Right ventricle myocardium inferior (tissue), 1 donor: ENCODE measurements at places on chromosomes 2 and 18.
A peak's percentile ranks its signal among the peaks of the same experiment; 100 is the strongest.

- peak; percentile 84 for DNase-seq
Observed at GRCh38 chr18:26091047-26091630, 726 bp upstream of the SS18 start.

DNA sequence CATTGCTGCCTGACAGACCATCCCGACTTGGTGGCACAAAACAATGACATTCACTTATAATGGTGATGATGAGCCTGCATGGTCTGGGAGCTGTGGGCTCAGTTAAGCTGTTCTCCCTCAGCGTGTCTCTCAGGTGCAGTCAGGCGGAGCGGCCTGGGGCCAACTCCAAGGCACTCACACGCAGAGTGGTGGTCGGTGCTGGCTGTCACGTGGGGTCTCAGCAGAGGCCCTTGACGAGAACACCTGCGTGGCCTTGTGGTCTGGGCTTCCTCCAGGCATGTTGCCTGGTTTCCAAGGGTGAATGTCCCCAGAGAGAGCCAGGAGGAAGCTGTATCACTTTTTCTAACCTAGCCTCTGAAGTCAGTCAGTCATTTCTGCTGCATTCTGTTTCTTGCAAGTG lies 29.8 kb downstream of the ARMC9 start:
- DNase-seq = no peak

DNA sequence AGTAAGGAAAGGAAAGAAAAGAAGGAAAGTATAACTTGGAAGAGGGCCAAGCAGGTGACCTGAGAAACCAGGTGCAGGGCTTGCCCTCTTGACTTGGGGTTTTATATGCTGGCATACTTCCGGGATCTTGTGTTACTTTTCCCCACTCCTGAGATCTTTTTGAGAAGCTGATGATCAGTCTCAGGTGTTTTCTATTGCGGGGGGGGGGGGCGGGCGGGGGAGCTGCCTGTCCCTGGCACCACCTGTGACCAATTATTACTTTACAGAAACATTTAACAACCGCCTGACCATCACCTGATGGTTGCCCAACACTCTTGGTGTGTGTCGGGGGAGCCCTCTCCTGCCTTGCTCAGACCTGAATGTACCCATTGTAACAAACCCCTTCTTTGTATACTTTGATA lies 6.9 kb upstream of the CASP10 start:
- no peak for DNase-seq

GRCh38 chr2:26917135-26917836 lies 53.2 kb upstream of the MAPRE3 start:
- no peak for DNase-seq

DNA sequence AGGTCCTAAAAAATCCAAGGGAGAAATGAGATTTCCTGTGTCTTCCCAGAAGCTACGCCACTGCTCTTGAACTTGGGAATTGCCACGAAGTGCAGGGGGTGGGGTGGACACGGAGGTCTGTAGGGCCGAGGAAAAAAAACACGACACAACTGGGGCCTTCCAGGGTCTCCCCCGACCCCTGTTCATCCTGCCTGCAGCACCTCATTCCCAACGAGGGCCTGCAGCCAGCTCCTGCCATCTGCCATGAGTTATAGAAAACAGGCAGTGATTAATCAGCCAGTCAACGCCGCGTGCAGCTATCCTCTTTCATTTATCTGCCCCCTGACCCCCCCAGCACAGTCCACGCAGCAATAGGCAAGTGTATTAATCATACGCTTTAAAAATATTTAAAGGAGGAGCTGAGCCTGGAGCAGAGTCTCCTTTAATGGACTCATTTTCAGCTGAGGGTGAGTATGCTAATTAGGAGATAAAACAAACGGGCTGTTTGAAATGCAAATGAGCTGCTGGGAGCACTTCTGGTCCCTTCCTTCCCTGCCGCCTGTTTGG lies 209.9 kb downstream of the TFCP2L1 start:
- no peak for DNase-seq

GRCh38 chr2:18560797-18561085 lies 288 bp upstream of the RDH14 start:
- no peak for DNase-seq

GRCh38 chr2:229712136-229712535 lies 2.2 kb downstream of the DNER start:
- DNase-seq = no peak

DNA sequence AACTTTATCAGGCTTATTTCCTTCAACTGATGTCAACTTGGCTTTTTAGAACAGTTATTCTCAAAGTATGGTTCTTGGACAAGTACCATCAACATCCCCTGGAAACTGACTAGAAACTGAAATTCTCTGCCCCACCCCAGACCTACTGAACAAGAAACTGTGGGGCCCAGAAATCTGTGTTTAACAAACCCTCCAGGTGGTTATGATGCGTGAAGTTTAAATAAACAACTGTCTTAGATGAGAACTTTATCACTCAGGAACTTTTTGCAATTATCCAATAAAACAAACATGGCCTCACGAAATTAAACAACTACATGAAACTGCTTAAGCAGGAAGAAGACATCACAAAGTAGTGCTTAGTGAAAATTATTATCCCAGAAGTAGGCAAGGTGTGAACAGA lies 4.4 kb downstream of the HIBCH start:
- no peak for DNase-seq

- no peak for DNase-seq
Observed at GRCh38 chr18:47821314-47821713, 109.1 kb downstream of the SMAD2 start.

DNA sequence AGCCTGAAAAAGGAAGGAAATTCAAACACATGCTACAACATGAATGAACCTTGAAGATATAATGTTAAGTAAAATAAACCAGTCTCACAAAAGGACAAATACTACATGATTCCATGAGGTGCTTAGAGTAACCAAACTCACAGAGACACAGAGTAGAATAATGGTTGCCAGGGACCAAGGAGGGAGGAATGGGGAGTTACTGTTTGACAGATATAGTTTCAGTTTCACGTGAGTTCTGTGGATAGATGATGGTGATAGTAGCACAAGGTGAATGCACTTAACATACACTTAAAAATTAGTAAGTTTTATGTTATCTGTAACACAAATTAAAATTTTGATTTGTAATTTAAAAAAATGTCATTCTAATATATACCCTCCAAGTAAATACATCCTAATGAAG lies 106.9 kb upstream of the ACVR1C start:
- no peak for DNase-seq
